Activated CD8-positive, alpha-beta memory T cell treated with anti-CD3 and anti-CD28 coated beads for 24 hours (primary cell): ENCODE measurements at places on chromosomes 11 and 22.

GRCh38 chr11:95296165-95296564, 65.2 kb upstream of the SESN3 start:
- no peak for DNase-seq

DNA sequence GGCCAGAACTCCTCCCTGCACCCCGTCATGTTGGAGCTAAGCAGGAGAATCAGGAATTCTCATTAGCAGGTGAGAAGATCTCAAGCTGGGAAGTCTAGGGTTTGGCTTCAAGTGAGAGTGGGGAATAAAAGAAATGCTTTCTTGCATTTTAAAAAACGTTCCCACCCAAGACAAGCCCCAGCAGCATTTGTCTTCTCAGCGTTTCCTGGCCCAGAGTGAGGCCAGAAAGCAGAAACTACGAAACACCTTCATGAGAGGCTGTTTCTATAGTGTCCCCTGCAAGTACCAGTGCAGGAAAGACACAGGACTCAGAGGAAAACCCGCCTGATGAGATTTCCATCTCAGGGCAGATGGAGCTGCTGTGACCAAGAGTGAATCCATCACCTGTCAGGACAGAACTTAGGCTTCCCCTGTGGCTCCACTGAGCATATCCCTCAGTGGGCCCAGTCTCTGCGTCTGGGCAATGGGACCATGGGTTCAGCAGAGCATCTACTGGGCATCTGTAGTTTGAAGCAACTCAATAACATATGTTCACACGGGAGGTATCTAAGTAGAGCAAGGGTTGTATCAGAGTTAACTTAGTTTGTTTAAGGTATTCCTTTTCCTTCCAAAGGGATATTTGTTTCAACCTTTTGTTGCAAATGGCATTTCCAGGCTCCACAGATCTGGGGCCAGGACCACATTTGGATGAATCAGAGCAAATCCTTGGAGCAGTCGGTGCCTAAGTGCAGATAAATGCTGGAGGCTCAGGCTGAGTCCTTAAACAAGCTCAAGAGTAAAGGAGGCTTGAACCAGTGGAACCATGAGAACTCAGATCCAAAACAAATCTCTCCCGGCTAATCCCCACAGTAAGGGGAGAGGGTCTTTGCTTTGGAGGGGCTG, 548.3 kb downstream of the MIAT start:
- no peak for DNase-seq

DNA sequence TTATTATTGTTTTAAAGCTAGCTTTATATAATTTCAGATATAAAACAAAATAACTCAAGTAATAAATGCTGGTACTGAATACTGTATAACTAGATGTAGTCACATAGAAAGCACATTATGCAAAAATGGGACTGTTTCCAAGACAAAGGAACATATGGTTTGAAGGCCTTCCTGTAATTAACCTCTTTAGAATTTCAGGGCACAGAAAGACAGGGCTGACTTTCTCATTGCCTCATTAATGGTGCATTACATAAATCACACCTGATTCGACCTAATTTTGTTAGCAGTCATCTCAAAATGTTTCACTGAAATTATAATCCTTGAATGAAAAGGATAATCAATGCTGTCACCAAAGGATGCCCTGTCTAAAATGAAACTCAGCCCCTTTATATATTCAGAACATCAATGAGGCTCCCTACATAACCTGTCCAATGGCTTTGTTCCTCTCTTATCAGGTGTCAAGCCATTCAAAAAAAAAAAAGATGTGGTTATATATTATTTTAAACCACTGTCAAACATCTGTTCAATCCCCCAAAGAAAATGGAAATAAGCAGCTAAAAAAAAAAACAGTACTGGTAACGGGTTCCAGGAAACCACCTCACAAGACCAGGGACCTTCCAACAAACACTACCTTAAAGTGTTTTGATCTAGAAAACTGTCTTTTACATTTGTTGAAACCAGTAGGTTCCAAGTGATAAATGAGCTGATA, 77.4 kb downstream of the FAM168A start:
- DNase-seq = no peak

- DNase-seq = peak; percentile 38
Measured at GRCh38 chr22:47808236-47808635, 1045.8 kb downstream of the TBC1D22A start.

DNA sequence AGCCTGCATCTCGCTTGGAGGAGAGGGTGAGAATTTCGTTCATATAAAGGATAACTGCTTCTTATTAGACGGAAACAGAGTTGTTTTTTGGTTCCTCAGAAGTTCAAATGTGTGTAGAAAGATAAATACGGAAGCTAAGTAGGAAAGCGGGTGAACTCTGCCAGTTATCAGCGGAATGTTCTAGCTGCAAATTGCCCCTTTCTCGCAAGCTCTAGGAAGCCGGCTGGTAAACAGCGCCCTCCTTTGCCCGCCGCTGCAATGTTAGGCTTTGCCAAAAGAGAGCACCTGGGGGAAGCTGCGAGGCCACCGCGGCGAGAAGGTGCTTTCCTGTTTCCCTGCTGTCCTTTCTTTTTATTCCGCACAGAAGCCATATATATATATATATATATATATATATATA, 67.0 kb downstream of the IGLL5 start:
- DNase-seq = peak; percentile 65

DNA sequence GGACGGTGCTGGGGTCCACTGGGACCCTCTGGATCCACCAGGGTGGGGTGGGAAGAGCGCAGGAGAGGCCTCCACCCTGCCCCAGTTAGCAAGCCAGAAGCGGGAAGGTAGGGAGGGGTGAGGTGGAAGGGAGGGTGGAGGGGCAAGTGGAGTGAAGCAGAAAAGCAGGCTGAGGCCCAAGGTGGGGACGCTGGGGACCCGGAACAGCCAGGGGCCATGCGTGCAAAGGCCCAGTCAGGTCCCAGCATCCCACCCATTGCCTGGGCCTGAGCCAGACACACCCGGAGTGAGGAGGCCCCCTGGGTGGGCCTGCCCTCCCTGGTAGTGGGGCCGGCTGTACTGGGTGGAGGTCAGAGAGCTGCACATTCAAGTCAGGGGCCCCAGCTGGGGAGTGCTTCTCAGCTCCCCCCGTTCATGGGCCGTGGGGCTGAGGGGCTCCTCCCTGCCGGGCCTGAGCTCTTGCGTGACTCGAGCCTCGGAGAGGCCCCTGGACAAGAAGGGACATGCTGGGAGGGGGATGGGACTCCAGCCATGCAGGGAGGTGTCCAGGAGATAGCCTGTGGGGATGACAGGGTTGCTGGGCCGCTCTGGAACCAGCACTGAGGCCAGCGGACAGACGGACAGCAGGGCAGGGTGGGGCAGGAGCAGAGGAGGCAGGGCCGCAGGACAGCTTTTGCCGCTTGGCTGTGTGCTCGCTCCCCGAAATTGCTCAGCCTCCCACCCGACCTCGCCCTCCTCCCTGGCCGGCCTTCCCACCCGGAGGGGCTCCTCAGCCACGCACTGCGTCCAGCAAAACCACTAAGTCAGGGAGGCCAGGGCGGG, 7.7 kb downstream of the TNNT3 start:
- no peak for DNase-seq

DNA sequence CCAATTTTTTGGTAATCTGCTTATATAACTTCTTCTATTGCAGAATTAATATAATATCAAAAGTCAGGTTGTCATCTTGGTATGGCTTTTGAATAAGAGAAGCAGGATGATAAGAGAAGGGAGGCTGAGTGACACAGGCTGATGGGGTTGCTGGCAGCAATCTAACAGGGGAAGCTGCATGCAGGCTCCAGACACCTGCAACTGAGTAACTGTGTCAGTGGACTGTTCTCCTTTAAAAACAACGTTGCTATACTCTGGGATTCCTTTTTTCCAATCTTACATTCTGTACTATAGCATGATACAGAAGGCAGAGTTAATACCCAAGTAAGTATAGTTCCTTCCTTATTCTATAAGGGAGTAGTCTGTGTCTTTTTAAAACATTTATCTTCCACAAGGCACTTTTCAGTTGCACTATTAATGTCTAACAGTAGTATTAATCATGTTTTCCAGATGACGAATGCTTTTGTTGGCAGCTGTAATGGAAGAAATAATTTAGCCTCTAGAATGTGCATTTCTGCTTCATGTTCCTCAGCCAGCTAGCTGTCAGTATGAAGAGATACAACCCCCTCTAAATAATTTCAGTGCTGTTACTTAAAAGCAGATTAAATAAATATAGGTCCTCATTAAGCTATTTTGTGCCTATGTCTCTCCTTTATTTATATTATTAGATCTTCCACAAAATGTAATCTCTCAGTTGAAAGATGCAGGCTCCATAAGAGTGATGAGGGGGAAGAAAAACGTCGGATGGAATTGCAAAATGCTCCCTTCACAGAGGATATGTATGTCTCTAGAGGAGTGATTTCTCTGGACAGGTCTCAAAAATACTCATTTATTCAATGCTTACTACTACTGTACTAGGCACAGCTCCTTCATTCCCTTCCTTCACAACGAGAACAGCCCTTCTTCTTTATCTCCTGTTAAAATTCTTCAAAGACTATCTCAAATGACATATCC, 50.8 kb downstream of the ATG16L2 start:
- DNase-seq = no peak

- DNase-seq = no peak
Measured at GRCh38 chr11:17770917-17771316, 36.3 kb downstream of the KCNC1 start.

GRCh38 chr22:46116491-46116958, 33.8 kb upstream of the PPARA start:
- DNase-seq = peak; percentile 93
